ENCODE measurements at places on chromosomes 16 and 17.

GRCh38 chr16:87555647-87556046 is 46.7 kb upstream of the JPH3 start:
- no peak for DNase-seq

- DNase-seq = no peak
Observed at GRCh38 chr17:29588562-29589411, 661 bp downstream of the GIT1 start.

GRCh38 chr17:78252111-78252634 is 20.7 kb downstream of the TMEM235 start:
- DNase-seq = no peak

- no peak for DNase-seq
Observed at GRCh38 chr16:65105171-65105570, 16.7 kb downstream of the CDH11 start.

DNA sequence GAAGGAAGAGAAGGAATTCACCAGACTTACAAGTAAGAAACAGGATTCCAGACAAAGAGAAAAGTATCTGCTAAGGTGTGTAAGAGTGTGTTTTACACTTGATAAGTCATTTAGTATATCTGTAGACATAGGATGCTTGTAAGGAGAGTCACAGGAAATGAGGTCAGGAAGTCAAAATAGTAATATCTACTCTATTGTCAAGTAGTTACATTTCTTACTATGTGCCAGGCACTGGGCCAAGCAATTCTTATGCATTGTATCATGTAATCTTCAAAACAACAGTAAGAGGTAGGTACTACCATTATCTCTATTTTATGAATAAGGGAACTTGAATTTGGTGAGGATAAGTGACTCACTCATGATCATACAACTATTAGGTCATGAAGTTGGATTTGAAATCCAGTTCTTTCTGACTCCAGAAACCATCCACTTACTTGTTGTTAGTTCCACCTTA is 129.1 kb downstream of the SNX11 start:
- DNase-seq = no peak

DNA sequence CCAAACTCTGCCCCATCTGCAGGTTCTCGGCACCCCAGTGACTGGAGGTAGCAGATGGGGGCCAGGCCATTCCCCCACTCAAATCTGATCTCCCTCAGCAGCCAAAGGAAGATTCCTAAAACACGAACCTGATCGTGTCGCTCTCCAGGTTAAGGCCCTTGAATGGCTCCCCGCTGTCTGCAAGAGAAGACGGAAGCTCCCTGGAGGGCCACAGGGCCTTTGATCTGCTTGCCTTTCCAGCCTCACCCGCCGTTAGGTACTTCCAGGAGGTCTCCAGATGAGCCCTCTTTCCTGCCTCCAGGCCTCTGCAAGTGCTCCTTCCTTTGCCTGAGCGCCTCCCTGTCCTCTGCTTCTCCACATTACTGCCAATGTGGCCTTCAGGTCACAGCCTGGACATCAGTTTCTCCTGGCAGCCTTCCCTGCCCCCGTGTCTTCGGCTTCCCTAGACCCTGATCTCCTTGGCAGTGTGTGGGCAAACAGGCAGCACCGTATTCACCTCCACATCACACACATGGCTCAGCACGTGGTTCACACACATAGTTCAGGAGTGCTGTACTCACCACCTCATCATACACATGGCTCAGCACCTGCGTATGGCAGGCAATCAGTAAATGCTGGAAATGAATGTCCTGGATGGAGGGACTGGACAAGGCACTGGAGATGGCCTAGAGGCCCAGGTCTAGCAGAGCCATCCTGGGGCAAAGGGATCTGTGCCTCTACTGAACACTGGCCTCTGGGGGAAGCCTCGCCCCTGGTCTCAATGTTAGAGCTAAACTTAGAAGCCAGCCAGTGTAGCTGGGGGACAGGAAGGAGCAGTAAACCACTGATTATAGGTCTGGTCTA is 26.4 kb upstream of the MRPS23 start:
- no peak for DNase-seq

DNA sequence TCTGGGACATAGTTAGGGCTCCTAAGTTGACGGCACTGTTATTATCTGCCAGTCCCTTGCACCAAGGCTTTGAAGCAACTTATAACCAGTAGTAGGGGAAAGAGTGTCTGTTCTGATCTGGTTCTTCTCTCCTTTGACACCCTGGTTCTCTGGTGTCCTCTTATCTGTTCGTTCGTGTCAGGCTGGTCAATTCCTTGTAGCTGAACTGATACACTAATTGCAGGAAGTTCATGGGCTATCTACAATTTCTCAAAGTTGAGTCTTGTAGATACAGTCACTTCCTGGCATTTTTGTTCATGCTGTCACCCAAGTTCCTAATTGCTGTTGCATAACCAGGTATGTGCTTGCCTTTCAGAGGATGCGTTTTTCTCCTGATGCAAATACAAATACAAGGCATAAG is 17.3 kb upstream of the MYO1D start:
- no peak for DNase-seq

DNA sequence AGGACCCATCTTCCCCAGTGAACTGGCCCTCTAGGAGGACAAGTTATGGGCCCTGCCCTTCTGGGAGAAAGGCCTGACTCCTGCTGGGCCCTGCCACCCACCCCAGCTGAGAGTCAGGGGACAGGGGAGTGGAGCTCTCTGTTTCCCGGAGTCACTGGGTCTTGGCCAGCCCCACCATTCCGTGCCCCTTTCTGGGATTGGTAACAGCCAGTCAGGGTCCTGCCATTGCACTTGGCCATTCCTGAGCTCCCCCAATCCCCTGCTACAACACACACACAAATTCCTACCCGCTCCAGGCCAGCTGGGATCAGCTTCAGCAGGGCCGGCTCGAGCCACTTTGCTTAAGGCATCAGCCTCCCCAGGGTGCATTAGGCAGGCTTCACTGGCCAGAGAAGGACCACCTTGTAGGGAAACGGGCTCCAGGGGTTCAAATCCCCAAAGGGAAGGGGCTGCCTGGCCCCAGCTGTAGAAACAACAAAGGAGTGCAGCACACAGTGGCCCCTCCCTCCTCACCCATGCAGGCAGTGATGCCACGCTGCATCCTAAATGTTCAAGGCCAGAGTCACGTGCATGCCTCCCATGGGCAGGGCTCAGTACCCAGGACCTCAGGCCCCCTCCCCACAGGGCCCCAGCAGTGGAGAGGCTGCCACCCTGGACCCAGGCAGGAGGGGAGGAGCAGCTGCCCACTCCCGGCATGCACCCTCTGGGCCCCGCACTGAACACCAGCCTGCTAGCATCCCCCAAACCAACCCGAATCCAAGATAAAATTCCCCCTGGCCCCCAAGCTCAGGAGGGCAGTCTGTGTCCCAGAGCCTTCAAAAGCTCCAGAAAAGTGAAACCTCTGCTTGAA is 37.7 kb downstream of the C16orf78 start:
- DNase-seq = no peak

GRCh38 chr17:32307658-32308057 is 34.3 kb downstream of the C17orf75 start:
- no peak for DNase-seq

DNA sequence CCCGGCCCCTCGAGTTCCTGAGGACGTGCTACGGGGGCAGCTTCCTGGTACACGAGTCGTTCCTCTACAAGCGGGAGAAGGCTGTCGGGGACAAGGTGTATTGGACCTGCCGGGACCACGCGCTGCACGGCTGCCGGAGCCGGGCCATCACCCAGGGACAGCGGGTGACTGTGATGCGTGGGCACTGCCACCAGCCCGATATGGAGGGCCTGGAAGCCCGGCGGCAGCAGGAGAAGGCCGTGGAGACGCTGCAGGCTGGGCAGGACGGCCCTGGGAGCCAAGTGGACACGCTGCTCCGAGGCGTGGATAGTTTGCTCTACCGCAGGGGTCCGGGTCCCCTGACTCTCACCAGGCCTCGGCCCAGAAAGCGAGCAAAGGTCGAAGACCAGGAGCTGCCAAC is 21.4 kb downstream of the FLYWCH1 start:
- DNase-seq = no peak

DNA sequence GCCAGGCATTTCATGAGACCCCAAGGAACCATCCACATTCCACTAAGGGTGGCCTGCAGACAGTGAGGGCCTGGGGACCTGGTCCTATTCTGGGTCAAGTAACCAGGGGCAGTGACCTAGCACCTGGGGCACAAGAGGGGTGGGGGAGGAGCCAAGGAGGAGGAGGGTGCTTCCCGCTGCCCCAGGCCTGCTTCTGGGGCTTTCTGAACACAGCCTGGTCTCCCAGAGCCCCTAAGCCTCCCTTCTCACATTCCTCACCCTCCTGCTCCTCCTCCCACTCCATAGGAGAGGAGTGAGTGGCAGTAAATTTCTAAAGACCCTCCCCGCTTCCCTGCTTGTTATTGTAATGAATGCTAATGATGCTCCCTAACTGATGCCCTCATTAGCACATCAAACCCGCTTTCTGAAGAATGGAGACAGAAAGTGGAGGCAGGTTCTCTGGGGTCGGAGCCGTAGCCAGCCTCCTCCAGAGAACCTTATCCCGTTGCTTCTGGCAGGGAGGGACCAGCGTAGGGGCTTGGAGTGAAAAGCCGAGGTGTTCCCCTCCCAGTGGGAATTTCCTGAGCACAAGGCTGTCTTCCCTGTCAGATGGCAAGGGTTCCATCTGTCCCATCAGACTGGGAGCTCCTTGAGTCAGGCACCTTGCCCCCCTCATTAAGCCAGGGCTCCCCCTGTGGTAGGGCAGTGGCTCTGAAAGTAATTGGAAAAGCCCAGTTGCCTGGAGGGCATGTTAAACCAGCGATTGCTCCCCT is 3.7 kb upstream of the SRCIN1 start:
- no peak for DNase-seq

DNA sequence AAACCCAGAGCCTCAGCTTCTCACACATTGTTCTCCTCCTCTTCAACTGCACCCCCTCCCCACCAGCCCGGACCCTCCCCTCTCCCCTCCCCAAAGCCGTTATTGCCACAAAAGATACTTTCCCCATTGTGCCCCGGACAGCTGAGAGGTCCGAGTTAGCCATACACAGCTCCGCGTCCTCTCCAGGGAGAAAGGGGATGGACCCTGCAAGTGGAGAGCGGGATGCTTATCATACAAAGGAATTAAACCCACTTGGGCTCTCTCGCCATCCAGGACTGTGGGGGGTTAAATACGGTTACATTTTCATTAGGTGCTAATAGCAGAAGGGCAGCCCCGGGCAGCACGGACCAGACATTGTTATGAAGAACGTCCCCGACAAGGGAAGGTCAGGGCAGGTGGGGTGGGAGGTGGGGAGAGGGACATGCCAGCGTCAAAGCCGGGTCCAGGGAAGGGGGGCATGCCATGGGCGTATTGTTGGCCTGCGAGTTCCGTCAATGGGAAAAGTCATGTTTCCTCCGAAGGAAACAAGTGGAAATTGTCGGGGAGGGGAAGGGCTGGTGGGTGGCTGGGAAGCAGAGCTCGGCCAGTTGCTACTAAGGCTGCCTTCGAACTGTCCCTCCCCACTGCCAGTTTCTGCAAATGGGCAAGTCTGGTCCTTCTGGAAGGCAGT is 99.1 kb downstream of the SOX9 start:
- no peak for DNase-seq

GRCh38 chr17:300881-301280 is 51.7 kb downstream of the RPH3AL start:
- no peak for DNase-seq

DNA sequence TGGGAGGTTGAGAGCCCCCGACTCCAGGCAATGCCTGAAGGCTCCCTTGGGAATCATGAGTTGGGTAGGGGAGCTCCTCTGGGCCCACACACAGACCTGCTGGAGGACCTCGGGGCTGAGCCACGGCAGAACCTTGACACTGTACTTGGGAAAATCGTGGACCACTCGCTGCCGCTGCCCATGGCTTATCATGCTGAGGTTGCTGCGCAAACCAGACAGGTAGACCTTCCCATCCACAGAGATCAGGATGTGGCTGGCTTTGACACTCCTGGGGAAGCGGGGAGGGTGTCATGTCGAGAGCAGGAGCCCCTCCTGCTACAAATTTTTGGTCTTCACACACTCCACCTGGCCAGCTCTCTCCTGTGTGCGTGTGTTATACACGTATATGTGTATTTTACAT is 7.2 kb upstream of the LIMD2 start:
- no peak for DNase-seq

DNA sequence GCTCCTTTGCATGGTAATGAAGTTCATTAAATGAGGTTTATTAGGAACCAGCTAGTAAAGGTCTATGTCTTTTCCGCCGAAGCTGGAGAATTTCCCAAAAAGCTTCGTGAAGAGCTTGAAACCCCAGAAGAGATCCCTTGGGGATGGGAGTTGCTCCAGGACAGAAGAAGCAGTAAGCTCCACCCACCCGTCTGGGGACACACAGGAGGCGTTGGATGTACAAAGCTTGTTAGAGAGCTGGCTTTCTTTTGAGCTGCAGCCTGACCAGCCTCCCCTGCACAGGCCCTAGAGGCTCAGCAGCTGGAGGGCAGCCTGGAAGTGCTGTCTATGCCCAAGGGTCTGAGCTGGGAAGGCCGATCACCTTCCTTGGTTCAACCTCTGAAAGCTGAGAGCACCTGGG is 147.4 kb upstream of the SDK2 start:
- DNase-seq = no peak

GRCh38 chr17:18246109-18246725 is 12.3 kb downstream of the FLII start:
- no peak for DNase-seq

GRCh38 chr17:12530161-12530560 is 135.5 kb upstream of the MYOCD start:
- DNase-seq = no peak

DNA sequence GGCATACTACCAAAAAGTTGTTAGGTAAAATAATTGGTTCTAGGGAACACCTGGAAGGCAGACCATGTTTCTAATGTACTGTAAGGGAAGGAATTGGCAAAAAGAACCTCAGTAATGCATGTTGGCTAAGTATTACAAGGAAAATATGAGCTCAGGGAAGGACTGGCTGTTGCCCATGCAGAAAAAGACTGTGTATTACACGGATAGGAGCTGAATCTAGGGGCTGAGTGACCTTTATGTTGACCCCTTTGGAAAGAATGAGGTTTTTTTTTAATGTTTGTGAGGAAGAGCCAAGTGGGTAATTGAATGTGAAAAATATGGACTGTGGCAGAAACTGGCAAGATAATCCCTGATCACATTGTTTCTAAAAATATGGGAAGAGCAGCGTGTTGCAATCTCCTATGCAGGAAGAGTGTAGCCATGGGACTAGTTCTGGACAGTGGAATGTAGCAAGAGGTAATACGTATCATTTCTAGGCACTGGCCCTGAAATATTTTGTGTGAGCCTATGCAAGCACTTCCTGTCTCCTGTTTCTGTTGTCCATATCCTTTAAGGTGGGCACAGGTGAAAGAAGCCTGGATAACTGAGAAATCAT is 95.1 kb upstream of the CNTNAP4 start:
- DNase-seq = no peak

GRCh38 chr17:8740486-8740885 is 4.2 kb downstream of the CCDC42 start:
- DNase-seq = no peak

GRCh38 chr17:32869345-32870026 is 7.4 kb downstream of the MYO1D start:
- no peak for DNase-seq

GRCh38 chr17:79905832-79906231 is 66.6 kb upstream of the CBX4 start:
- no peak for DNase-seq

DNA sequence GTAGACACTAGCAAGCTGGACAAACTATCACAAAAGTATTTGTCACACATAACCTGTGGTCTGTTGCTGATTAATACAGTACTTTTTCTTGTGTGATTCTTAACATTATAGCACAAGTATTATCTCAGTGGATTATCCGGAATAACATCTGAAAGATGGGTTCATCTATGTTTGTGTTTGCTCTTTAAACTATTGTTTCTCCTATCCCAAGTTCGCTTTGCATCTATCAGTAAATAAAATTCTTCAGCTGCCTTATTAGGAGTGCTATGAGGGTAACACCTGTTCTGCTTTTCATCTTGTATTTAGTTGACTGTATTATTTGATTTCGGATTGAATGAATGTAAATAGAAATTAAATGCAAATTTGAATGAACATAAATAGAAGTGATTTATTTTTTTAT is 14.5 kb downstream of the RNFT1 start:
- DNase-seq = no peak
